Large intestine (tissue), 12 donors: ENCODE measurements at places on chromosomes 1 and 21. TPM values are rescaled to one million over a fixed set of nuclear protein-coding genes. Genes with fewer than 3 reads are reported as not detected.
A peak's percentile ranks its signal among the peaks of the same experiment; 100 is the strongest.

GRCh38 chr1:23168079-23168444 is 594 bp downstream of the LUZP1 start:
- peaks cover 34% of the 10 kb centered on the region for H3K4me1 ChIP-seq
- no peaks in the 10 kb centered on the region for H3K27me3 ChIP-seq
- no peak for DNase-seq
- peak overlapping the region; percentile 93 for H3K4me3 ChIP-seq

Gene FAM151A
- polyA plus RNA-seq = 2.8 TPM

- no peaks in the 10 kb centered on the region for H3K4me1 ChIP-seq
- peaks cover 2% of the 10 kb centered on the region for H3K27me3 ChIP-seq
- H3K36me3 ChIP-seq = no peaks in the 10 kb centered on the region
These were observed 57.4 kb upstream of the MTF2 start for GRCh38 chr1:93021539-93022134.

- H3K27ac ChIP-seq = peak overlapping the region; percentile 99
- H3K4me1 ChIP-seq = peaks cover 3% of the 10 kb centered on the region
- H3K36me3 ChIP-seq = peaks cover 7% of the 10 kb centered on the region
These were observed 673 bp downstream of the PRMT2 start for GRCh38 chr21:46636181-46636512.

Gene PLPP3
- polyA plus RNA-seq = 74.8 TPM

DNA sequence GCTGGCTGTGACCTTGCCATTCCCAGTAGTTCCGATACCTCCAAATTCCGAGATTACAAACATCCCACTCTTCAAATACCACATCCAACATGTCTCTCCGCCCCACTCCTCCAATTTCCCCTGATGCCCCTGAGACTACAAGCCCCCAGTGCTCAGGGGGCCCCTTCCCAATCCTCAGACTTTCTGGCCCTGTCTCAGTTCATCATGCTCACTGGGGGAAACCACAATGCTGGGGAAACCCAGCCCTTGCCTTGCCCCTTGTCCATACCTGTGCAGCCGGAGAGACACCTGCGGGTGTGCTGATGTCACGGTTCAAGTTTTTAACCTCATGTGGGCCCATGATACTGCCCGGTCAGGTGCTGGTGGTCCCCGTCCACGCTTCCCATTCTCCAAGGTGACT is 226.6 kb downstream of the CAMTA1 start:
- no peak for DNase-seq
- H3K36me3 ChIP-seq = no peaks in the 10 kb centered on the region
- H3K27ac ChIP-seq = no peak overlapping the region
- no peak overlapping the region for H3K4me3 ChIP-seq

DNA sequence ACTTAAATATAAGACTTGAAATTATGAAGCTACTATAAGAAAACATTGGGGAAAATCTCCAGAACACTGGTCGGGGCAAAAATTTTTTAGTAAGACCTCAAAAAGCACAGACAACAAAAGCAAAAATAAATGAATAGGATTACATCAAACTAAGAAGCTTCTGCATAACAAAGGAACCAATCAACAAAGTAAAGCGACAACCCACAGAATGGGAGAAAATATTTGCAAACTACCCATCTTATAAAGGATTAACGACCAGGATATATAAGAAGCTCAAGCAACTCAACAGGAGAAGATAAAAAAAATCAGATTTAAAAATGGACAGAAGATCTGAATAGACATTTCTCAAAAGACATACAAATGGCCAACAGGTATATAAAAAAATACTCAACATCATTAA is 19.1 kb downstream of the UCHL5 start:
- DNase-seq = no peak
- H3K4me1 ChIP-seq = peaks cover 7% of the 10 kb centered on the region
- no peak overlapping the region for H3K4me3 ChIP-seq

Gene HUNK
- polyA plus RNA-seq = 9.1 TPM

GRCh38 chr21:39720126-39720778 is 24.7 kb upstream of the IGSF5 start:
- no peaks in the 10 kb centered on the region for H3K27me3 ChIP-seq
- no peaks in the 10 kb centered on the region for H3K4me1 ChIP-seq
- DNase-seq = no peak
- no peaks in the 10 kb centered on the region for H3K36me3 ChIP-seq

DNA sequence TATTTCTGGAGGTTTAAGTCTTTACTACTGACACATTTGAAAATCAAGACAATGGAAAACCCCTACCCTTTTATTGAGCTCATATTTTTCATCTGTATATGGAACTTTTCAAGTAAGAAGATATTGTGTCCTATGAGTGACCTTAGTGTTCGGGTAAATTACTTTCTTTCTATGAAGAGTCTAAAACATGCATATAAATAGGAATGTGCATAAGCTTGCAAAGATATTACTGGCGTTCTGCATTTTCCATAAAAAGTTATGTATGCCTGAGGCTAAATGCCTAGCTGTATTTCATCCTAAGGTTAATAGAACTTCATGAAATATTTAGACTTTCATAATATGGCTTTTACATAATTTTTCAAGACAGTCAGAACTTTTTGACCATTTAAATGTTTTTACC is 495.8 kb upstream of the ADAMTS5 start:
- no peaks in the 10 kb centered on the region for H3K4me1 ChIP-seq
- no peaks in the 10 kb centered on the region for H3K36me3 ChIP-seq
- DNase-seq = no peak
- H3K27ac ChIP-seq = no peak overlapping the region
- H3K4me3 ChIP-seq = no peak overlapping the region

GRCh38 chr1:3914331-3914851 is 14.3 kb upstream of the C1orf174 start:
- H3K4me3 ChIP-seq = no peak overlapping the region
- DNase-seq = no peak
- H3K4me1 ChIP-seq = no peaks in the 10 kb centered on the region
- no peak overlapping the region for H3K27ac ChIP-seq
- no peaks in the 10 kb centered on the region for H3K36me3 ChIP-seq

Gene IL22RA1
- polyA plus RNA-seq = 100 TPM

Gene OR10X1
- polyA plus RNA-seq = not detected

GRCh38 chr1:212820969-212821368 is 26.5 kb downstream of the SPATA45 start:
- H3K27me3 ChIP-seq = no peaks in the 10 kb centered on the region
- no peak overlapping the region for H3K4me3 ChIP-seq
- DNase-seq = no peak
- H3K4me1 ChIP-seq = peaks cover 19% of the 10 kb centered on the region
- no peaks in the 10 kb centered on the region for H3K36me3 ChIP-seq

Gene ANGPTL1
- 11.0 TPM for polyA plus RNA-seq

DNA sequence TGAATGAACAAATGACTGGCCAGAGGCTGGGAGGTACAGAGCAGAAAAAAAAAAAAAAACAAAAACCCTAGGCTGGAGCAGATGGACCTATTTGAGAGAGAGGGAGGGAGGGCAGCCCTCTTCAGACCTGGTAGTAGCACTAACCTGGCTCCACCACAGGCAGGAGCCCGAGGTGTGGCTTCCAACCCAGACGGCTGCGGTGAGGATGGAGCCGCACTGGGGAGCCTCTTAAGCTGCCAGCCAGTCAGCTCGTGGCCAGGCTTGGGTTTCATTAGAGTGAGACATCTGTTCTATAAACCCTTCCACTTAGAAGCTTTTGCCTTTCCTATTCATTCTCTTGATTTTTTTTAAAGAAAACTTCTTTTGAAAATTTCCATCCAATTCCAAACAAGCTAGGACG is 16.8 kb downstream of the LGR6 start:
- H3K27ac ChIP-seq = no peak overlapping the region
- peaks cover 42% of the 10 kb centered on the region for H3K27me3 ChIP-seq
- no peaks in the 10 kb centered on the region for H3K36me3 ChIP-seq
- no peak for DNase-seq
- H3K4me3 ChIP-seq = no peak overlapping the region

- no peaks in the 10 kb centered on the region for H3K27me3 ChIP-seq
- H3K36me3 ChIP-seq = no peaks in the 10 kb centered on the region
These were observed 40.6 kb upstream of the ST6GALNAC3 start for GRCh38 chr1:76033800-76034475.

Gene CSF1
- 9.0 TPM for polyA plus RNA-seq

Gene BARHL2
- not detected for polyA plus RNA-seq

Gene CFHR1
- polyA plus RNA-seq = 0.16 TPM

- DNase-seq = no peak
- H3K36me3 ChIP-seq = peaks cover 33% of the 10 kb centered on the region
- no peaks in the 10 kb centered on the region for H3K27me3 ChIP-seq
- peak overlapping the region; percentile 82 for H3K27ac ChIP-seq
These were observed 1.1 kb downstream of the TXNIP start for GRCh38 chr1:145995148-145995881.

DNA sequence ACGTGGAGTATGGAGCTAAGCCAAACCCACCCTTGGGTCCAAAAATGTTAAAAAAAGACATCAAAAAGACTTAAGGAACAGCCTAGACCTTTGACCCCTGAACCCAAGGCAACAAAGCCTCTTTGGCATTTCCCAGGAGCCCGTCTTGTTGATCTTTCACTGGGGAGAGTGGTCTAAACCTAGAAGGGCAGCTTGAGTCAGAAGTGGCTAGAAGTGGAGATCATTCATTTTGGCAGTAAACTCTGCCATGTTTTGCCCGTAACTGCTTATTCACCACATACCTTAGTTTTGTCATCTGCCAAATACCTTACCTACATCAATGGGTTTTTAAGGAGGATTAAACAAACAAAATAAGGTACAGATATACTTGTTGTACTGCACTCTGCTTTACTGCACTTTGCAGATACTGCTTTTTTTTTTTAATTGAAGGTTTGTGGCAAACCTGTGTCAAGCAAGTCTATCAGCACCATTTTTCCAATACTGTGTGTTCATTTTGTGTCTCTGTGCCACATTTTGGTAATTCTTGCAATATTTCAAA is 1.7 kb upstream of the CTSE start:
- no peaks in the 10 kb centered on the region for H3K27me3 ChIP-seq
- no peaks in the 10 kb centered on the region for H3K36me3 ChIP-seq
- no peak overlapping the region for H3K4me3 ChIP-seq
- no peak for DNase-seq

- no peak overlapping the region for H3K27ac ChIP-seq
- no peak overlapping the region for H3K4me3 ChIP-seq
- no peak for DNase-seq
- H3K27me3 ChIP-seq = no peaks in the 10 kb centered on the region
These were observed 607.7 kb downstream of the KIF26B start for GRCh38 chr1:245762396-245762910.

GRCh38 chr1:118204648-118205047 is 19.6 kb upstream of the SPAG17 start:
- H3K27me3 ChIP-seq = no peaks in the 10 kb centered on the region
- DNase-seq = no peak
- no peak overlapping the region for H3K27ac ChIP-seq
- no peaks in the 10 kb centered on the region for H3K4me1 ChIP-seq
- H3K4me3 ChIP-seq = no peak overlapping the region

- no peaks in the 10 kb centered on the region for H3K4me1 ChIP-seq
- no peaks in the 10 kb centered on the region for H3K27me3 ChIP-seq
- no peaks in the 10 kb centered on the region for H3K36me3 ChIP-seq
- H3K4me3 ChIP-seq = no peak overlapping the region
- no peak for DNase-seq
These were observed 29.4 kb upstream of the RNPC3 start for GRCh38 chr1:103496014-103496635.

DNA sequence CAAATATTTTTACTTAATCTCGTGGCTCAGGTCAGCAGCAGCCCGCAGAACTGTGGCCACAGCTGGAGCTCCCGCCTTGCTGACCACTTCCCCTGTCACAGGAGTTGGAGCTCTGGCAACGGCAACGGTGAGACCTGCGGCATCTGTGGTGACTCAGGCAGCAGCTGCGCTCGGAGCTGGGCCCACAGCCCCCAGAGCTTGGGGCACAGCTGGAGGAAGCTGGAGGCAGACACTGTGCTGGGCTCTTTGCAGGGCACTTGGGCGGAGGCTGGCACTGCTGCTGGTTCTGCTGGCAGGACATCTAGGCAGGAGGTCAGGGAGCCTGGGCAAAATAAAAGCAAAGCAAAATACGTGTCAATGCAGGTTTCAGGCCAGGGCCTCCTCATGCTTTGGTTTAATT is at the start of gene LCE3A:
LCE3A (minus strand) TSS at position 301 of the 400 bp plus-strand sequence; CDS start at position 301, 0 bp downstream.
- H3K27me3 ChIP-seq = peaks cover 7% of the 10 kb centered on the region
- H3K27ac ChIP-seq = no peak within 1 kb of the TSS
- H3K4me3 ChIP-seq = no peak within 1 kb of the TSS

Gene NHLH1
- polyA plus RNA-seq = 0.19 TPM

DNA sequence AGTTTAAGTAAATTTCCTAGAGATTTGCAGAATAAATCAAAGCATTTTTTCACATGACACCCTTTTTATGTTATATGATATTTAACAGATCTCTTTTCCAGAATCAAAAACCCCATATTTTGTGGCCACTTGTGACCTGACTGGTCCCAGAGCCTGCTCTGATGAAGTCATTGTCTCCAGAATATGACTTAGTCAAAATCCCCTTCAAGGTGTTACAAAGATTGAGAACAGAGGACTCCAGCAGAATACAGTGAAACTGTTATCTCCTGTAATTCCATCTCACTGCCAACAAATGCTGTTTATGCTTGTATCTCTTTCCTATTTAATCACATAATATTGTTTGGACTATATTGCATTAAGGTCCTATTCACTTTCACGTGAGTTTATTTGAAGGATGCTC is 25.6 kb downstream of the RGS1 start:
- no peak for DNase-seq
- no peaks in the 10 kb centered on the region for H3K4me1 ChIP-seq
- no peak overlapping the region for H3K27ac ChIP-seq
- H3K36me3 ChIP-seq = no peaks in the 10 kb centered on the region
- H3K4me3 ChIP-seq = no peak overlapping the region

Gene OR13G1
- 0.01 TPM for polyA plus RNA-seq

GRCh38 chr1:234907940-234908405 is 220.7 kb downstream of the TOMM20 start:
- no peaks in the 10 kb centered on the region for H3K36me3 ChIP-seq
- H3K27me3 ChIP-seq = no peaks in the 10 kb centered on the region
- H3K27ac ChIP-seq = peak overlapping the region; percentile 96
- DNase-seq = peak; percentile 68
- peaks cover 33% of the 10 kb centered on the region for H3K4me1 ChIP-seq
- no peak overlapping the region for H3K4me3 ChIP-seq

GRCh38 chr21:15122241-15122640 is 57.4 kb upstream of the NRIP1 start:
- H3K36me3 ChIP-seq = no peaks in the 10 kb centered on the region
- H3K27ac ChIP-seq = no peak overlapping the region
- peaks cover 4% of the 10 kb centered on the region for H3K4me1 ChIP-seq
- H3K4me3 ChIP-seq = no peak overlapping the region
- H3K27me3 ChIP-seq = no peaks in the 10 kb centered on the region

GRCh38 chr1:68558321-68559026 is 61.6 kb upstream of the DEPDC1 start:
- no peaks in the 10 kb centered on the region for H3K4me1 ChIP-seq
- DNase-seq = no peak
- H3K36me3 ChIP-seq = no peaks in the 10 kb centered on the region
- H3K27ac ChIP-seq = no peak overlapping the region
- no peak overlapping the region for H3K4me3 ChIP-seq
- H3K27me3 ChIP-seq = no peaks in the 10 kb centered on the region

Gene ZBTB18
- polyA plus RNA-seq = 22.4 TPM

Gene SLAMF8
- 4.5 TPM for polyA plus RNA-seq

Gene ATP1A4
- polyA plus RNA-seq = 0.27 TPM

Gene PCNX2
- 6.9 TPM for polyA plus RNA-seq
